ENCODE measurements at places on chromosomes 1 and 21. TPM values are rescaled to one million over a fixed set of nuclear protein-coding genes. Genes with fewer than 3 reads are reported as not detected.

DNA sequence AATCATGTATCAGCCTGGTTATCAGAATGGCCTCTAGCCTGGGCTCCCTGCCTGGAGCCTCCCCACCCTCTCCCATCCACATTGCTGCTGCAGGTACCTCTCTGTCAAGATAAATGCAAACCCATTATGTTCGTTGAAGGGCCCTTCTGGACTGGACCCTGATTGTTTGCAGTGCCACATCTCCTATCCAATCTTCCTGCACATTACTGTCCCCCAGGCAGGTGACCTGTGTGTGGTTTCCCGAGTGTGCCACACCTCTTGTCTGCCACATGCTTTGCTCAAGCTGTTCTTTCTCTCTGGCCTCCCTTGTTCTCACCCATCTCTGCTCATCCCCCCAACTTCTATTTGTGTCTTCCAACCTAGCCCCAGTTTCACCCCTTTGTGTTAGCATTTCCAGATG lies 32.4 kb downstream of the IER5 start:
- no peak overlapping the region for H3K27ac ChIP-seq
- H3K27me3 ChIP-seq, result peaks cover 10% of the 10 kb centered on the region
- no peaks in the 10 kb centered on the region for H3K36me3 ChIP-seq
- H3K4me1 ChIP-seq, result peaks cover 6% of the 10 kb centered on the region

GRCh38 chr1:7781501-7781900 lies 2.6 kb upstream of the PER3 start:
- no peak for DNase-seq
- H3K4me1 ChIP-seq, result peaks cover 28% of the 10 kb centered on the region
- H3K27me3 ChIP-seq, result peaks cover 5% of the 10 kb centered on the region
- no peak overlapping the region for H3K4me3 ChIP-seq
- H3K27ac ChIP-seq, result no peak overlapping the region
- H3K36me3 ChIP-seq, result peaks cover 33% of the 10 kb centered on the region

- DNase-seq, result no peak
- no peak overlapping the region for H3K27ac ChIP-seq
- peaks cover 72% of the 10 kb centered on the region for H3K36me3 ChIP-seq
- no peaks in the 10 kb centered on the region for H3K27me3 ChIP-seq
- peaks cover 24% of the 10 kb centered on the region for H3K4me1 ChIP-seq
- H3K4me3 ChIP-seq, result no peak overlapping the region
These were observed 36.3 kb upstream of the MYOCOS start for GRCh38 chr1:171585715-171586114.

DNA sequence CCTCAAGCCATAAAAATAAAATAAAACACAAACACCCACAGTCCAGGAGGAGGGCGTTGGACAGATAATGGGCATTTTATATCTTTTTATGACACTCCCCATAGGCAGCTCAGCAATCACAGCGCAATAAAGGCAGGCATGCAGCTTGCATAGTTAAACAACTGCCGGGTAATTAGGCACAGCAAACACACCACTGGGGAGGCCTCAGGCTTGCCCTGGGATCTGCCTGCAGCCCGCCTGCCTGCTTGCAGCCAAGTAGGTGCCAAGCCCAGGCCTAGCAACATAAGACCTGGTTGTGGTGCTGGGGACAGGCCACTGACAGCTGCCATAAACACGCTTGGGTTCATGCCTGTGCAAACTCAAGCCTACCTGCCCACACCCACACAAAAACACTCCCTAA lies 54.2 kb downstream of the DMAP1 start:
- no peak overlapping the region for H3K4me3 ChIP-seq
- peaks cover 6% of the 10 kb centered on the region for H3K4me1 ChIP-seq
- H3K27me3 ChIP-seq, result no peaks in the 10 kb centered on the region
- no peaks in the 10 kb centered on the region for H3K36me3 ChIP-seq

DNA sequence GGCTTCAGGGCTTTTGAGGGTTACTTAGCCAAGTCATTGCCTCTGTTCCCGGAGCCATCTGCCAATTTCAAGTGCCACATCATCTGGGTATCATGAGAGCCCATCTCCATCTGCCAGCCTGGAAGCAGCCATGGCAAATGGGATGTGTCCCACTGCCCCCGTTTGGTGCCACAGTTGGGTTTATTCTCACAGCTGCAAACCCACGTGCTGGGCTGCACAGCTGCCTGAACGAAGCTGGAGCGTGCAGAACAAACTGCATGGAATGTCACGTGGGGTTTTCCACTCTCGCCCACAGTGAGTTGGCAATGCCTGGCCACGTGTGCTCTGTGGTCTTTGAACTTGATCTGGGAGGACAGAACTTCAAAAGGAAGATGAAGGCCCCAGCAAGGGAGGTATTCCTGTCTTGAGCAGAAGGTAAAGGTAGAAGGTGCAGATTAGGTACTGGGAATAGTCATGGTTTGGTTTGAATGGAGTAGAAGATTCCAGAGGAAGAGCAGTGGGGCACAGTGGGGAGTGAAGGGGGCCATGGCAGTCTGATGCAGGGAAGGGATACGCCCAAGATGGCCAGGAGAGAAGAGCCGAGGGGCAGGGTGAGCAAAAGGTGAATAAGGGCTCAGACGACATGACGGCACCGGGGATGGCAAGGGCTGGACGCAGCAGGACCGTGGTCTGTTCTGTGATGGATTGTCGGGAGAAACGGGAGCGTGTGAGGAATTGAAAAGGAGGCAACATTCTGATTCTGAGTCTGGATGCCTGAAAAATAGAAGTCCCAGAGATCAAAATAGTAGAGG lies 222.0 kb downstream of the KAZN start:
- no peaks in the 10 kb centered on the region for H3K36me3 ChIP-seq
- no peak overlapping the region for H3K27ac ChIP-seq
- no peak for DNase-seq
- no peaks in the 10 kb centered on the region for H3K4me1 ChIP-seq

GRCh38 chr1:1085911-1086841 lies 12.1 kb upstream of the RNF223 start:
- H3K36me3 ChIP-seq, result peaks cover 2% of the 10 kb centered on the region
- no peak overlapping the region for H3K27ac ChIP-seq
- no peaks in the 10 kb centered on the region for H3K27me3 ChIP-seq
- DNase-seq, result no peak
- H3K4me3 ChIP-seq, result no peak overlapping the region

- no peak overlapping the region for H3K27ac ChIP-seq
- DNase-seq, result no peak
- H3K4me1 ChIP-seq, result no peaks in the 10 kb centered on the region
These were observed 76.8 kb upstream of the COA6 start for GRCh38 chr1:234296496-234296895.

GRCh38 chr1:216598448-216598847 lies 124.8 kb downstream of the ESRRG start:
- peaks cover 9% of the 10 kb centered on the region for H3K27me3 ChIP-seq
- no peak overlapping the region for H3K27ac ChIP-seq
- H3K36me3 ChIP-seq, result no peaks in the 10 kb centered on the region
- peaks cover 3% of the 10 kb centered on the region for H3K4me1 ChIP-seq
- no peak overlapping the region for H3K4me3 ChIP-seq

GRCh38 chr1:153796786-153797659 lies 21.8 kb downstream of the SLC27A3 start:
- H3K4me1 ChIP-seq, result peaks cover 23% of the 10 kb centered on the region
- H3K27me3 ChIP-seq, result no peaks in the 10 kb centered on the region
- DNase-seq, result peak; percentile 86
- peaks cover 2% of the 10 kb centered on the region for H3K36me3 ChIP-seq

- H3K27me3 ChIP-seq, result peaks cover 22% of the 10 kb centered on the region
- H3K4me1 ChIP-seq, result peaks cover 2% of the 10 kb centered on the region
- no peak overlapping the region for H3K27ac ChIP-seq
- H3K4me3 ChIP-seq, result no peak overlapping the region
These were observed 16.2 kb downstream of the GIPC2 start for GRCh38 chr1:78061825-78062523.

DNA sequence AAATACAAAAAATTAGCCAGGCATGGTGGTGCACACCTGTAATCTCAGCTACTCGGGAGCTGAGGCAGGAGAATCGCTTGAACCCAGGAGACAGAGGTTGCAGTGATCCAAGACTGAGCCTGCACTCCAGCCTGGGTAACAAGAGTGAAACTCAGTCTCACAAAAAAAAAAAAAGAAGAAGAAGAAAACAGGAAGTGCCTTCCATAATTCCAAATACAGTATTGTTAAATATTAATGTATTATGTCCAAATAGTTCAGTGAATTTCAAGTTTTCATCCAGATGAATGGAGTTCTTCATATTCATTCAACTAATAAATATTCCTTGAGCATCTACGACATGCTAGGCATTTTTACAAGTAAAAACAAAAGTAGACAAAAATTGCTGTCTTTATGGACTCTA lies 33.3 kb downstream of the PLEKHO1 start:
- H3K4me1 ChIP-seq, result peaks cover 23% of the 10 kb centered on the region
- H3K36me3 ChIP-seq, result no peaks in the 10 kb centered on the region
- H3K4me3 ChIP-seq, result no peak overlapping the region

DNA sequence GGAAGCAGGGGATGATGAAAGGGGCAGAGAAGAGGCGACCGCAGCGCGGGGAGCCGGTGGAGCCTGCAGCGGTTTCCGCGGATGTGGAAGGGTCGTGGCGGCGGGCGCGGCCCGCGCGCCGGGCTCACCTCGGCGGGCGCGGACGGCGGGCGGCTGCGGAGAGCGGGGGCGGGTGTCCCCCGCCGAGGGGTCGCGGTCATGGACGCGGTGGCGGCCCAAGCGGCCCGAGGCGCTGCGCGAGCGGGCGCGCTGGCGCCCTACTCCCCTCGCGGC lies 572 bp downstream of the LPGAT1 start:
- H3K36me3 ChIP-seq, result peaks cover 19% of the 10 kb centered on the region
- peak; percentile 39 for DNase-seq
- H3K4me1 ChIP-seq, result peaks cover 65% of the 10 kb centered on the region
- H3K27ac ChIP-seq, result peak overlapping the region; percentile 66
- no peaks in the 10 kb centered on the region for H3K27me3 ChIP-seq

GRCh38 chr1:117967477-117967876 lies 37.9 kb downstream of the WDR3 start:
- H3K27ac ChIP-seq, result no peak overlapping the region
- no peak for DNase-seq
- H3K36me3 ChIP-seq, result no peaks in the 10 kb centered on the region

GRCh38 chr1:221078260-221078965 lies 199.2 kb downstream of the HLX start:
- no peak overlapping the region for H3K27ac ChIP-seq
- H3K27me3 ChIP-seq, result no peaks in the 10 kb centered on the region
- H3K36me3 ChIP-seq, result no peaks in the 10 kb centered on the region
- DNase-seq, result no peak
- H3K4me3 ChIP-seq, result no peak overlapping the region

DNA sequence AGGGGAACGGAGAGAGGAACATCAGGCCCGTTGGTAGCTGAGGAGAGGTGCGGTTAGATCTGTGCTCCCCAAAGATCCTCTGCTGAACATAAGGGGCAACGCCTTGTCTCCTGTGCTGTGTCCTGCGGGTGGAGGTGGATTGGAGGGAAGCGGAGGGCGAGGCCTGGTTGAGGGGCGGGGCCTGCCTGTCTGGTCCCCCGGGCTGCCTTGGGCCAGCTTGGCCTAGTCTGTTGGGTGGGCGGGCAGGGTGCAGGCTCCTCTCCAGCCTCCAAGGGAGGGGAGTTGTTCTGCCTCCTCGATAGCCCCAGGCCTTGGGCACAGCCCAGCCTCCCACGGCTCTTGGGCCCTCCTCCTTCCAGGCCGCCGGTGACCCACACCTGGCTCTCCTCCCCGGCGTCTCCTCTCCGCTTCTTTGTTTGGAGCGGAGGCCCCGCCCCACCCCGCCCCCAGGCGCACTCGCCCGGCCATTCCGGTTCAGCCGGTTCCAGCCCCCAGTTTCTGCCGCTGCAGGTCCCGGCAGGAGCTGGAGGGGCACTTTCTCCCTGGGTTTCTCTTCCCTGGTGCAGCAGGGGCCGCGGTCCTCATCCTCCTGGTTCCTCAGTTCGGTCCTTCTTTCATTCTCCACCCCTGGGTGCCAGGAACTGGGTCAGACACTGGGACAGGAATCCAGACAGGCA lies 19.4 kb downstream of the PTPRF start:
- peaks cover 9% of the 10 kb centered on the region for H3K27me3 ChIP-seq
- H3K4me3 ChIP-seq, result no peak overlapping the region
- no peak overlapping the region for H3K27ac ChIP-seq
- no peak for DNase-seq

Gene HPCAL4
- total RNA-seq, result 2.6 TPM

DNA sequence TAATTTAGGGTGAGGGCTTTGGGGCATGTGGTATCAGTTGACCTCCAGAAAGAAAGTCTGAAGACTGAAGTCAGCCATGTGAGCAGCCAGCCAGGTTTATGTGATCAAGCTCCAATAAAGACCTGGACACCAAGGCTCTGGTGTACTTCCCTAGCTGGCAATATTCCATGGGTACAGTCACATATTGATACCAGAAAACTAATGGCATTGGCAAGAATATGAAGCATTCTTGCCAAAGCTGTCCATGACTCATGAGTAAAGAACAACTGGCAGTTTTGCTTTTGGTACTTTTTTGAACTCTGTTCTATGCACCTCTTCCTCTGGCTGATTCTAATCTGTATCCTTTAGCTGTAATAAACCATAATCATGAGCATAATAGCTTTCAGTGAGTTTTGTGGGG lies 415.3 kb upstream of the CAMK1G start:
- DNase-seq, result no peak
- H3K4me3 ChIP-seq, result no peak overlapping the region
- no peak overlapping the region for H3K27ac ChIP-seq
- no peaks in the 10 kb centered on the region for H3K27me3 ChIP-seq

DNA sequence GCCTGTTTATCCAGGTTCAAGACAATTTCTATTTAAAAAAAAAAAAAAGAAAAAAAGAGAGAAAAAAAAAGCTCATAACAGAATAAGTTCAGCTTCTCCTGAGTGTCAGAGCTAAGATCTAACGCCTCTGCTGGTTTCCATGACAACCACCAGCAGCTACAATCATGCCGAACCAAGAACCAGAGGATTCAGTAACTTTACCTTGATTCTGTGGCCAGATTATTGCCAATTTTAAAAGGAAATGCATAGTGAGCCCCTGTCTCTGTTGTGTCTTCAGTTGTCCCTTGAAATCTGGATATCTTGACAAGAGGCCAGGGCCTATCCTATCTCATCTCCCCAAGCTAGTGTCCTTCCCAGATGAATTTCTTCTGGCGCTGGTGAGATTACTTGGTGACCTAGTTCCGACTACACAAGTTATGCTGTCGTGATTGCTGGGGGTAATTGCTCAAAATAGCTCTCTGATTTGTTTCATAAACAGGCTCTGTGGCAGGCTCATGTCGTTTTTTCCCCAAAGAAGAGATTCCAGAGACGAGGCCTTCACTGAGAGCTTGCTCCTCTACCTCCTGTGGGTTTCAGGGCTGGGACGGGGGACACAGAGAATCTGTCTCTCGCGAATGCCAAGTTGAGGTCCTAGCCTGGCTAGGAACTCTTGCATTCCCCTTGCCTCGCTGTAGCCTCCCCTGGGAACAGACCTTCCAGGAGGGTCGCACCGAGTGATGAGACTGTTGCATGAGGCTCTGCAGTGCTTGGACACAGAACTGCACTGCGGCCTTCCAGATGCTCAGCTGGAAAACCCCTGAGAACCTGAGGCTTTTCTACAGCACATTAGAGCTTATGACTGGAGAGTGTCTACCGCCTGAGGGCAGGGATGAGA lies 32.4 kb upstream of the SCCPDH start:
- H3K27me3 ChIP-seq, result no peaks in the 10 kb centered on the region
- peaks cover 1% of the 10 kb centered on the region for H3K4me1 ChIP-seq
- H3K4me3 ChIP-seq, result no peak overlapping the region
- no peak for DNase-seq
- H3K36me3 ChIP-seq, result peaks cover 5% of the 10 kb centered on the region
- H3K27ac ChIP-seq, result no peak overlapping the region

- no peak for DNase-seq
- no peak overlapping the region for H3K27ac ChIP-seq
- peaks cover 41% of the 10 kb centered on the region for H3K4me1 ChIP-seq
- no peak overlapping the region for H3K4me3 ChIP-seq
- H3K27me3 ChIP-seq, result peaks cover 3% of the 10 kb centered on the region
- no peaks in the 10 kb centered on the region for H3K36me3 ChIP-seq
These were observed 37.8 kb downstream of the IER5 start for GRCh38 chr1:181126289-181126688.
